ENCODE measurements at places on chromosomes 2 and 18.

GRCh38 chr2:32377928-32378327 lies 21.1 kb downstream of the BIRC6 start:
- no peak for DNase-seq

GRCh38 chr2:71614976-71615766 lies 161.8 kb downstream of the DYSF start:
- no peak for DNase-seq

DNA sequence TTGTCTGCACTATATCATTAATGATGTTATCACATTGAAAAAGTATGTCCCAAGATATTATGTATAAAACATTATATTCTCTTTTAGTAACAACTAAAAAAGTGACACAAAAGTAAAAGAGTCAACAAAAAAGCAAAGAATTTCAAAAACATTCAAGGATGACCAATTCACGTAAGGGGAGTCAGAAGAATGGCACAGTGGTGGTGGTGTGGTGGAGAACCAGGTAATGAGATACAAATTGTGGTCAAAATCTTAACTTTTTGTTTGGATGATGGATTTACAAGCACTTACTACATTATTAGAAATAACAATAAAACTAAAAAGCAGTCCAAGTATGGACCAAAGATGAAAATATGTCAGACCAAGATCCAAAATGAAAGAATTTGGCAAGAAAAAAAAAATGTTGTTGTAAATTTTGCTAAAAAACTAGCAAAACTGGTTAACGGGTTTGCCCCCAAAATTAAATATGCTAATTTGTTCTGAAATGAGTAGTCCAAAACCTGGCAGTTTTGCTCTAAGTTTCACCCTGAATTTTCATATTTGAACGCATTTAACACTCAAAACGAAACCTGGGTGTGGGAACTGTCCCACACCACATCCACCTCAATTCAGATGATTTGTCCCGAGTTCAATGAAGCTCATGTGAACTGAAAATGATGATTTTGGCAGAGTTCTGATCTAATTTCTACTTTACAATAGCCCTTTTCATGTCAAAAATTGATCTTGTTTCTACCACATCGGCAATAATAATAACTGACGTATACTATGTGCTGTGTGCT lies 135.8 kb downstream of the IKZF2 start:
- DNase-seq: no peak

DNA sequence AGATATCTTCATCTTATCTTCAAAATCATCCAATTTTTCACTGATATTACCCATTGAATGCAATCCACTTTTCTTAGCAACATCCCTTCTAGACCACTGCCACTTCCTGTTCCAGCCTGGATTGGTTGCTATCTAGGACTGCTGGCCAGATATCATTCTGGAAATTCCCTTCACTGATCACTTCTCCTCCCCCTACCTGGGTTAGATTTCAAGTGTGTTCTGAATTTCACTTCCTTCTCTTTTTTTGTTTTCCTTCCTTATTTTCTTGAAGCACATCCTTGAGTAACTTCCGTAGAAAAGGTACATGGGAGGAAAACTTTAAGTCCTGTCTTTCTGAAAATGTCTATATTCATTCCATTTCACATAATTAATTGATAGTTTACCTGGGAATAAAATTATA lies 82.0 kb upstream of the IL1R2 start:
- no peak for DNase-seq

DNA sequence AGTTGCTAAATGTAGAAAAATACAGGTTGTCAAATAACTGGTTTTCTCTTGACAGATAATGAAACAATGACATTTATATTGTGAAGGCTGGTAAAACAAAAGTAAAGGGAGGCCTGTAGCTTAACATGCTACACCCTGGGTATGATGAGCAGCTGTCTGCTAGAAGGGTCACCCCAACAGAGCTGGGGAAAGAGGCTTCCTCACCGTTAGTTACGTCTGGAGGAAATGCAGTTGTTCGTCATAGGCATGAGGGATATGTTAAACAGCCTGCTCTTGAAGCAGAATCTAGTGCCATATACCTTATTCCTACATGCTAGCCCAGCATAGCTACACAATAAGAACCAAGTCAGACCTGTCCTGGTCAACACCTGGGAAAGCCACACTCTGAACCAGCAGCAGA lies 49.9 kb downstream of the LPIN2 start:
- no peak for DNase-seq

GRCh38 chr18:28115149-28115550 lies 61.8 kb downstream of the CDH2 start:
- peak; percentile 86 for DNase-seq

DNA sequence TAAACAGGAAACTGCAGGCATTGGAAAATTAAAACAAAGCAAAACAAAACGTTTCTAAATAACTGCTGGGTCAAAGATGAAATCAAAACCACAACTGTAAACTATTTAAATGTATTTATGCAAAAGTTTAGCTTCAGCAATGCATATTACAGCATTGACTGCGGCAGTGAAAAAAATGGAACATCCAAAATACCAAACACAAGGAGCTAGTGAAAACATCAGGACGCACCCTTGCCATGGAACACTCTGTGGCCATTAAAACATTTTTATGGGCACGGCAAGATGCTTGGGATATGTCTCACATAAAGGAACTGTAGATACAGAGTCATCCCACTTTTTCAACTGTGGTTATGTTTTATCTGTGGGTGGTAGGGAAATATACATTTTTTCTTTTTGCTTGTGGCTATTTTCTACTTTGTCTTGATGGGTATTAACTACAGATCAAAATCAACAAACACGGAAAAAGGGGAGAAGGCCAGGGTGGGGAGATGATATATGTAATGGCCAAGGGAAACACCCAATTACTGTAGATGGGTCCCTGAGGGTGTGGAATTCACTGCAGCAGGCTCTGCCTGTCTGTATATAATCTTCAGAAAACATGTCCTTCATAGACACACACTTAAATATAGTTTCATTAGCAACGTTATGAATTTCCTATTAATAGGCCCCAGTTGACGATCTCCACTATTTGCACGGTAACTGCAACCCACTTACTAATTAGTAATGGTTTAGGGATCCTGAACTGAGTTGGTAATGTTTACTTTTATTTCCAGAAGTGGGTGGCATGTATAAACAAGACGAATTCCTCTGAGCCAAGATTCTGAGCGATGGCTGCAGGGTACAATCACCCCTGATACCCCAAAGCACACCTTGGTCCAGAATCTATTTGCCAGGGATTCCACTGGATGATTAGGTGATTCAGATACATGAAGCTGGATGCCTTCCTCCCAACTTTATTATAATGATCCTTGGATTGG lies 110.5 kb downstream of the ACKR3 start:
- no peak for DNase-seq

- DNase-seq: no peak
Measured at GRCh38 chr18:79572093-79572780, 107.4 kb upstream of the CTDP1 start.

GRCh38 chr2:42050703-42051542 lies 3.1 kb downstream of the PKDCC start:
- no peak for DNase-seq

GRCh38 chr2:205580212-205580987 lies 101.9 kb upstream of the NRP2 start:
- no peak for DNase-seq

DNA sequence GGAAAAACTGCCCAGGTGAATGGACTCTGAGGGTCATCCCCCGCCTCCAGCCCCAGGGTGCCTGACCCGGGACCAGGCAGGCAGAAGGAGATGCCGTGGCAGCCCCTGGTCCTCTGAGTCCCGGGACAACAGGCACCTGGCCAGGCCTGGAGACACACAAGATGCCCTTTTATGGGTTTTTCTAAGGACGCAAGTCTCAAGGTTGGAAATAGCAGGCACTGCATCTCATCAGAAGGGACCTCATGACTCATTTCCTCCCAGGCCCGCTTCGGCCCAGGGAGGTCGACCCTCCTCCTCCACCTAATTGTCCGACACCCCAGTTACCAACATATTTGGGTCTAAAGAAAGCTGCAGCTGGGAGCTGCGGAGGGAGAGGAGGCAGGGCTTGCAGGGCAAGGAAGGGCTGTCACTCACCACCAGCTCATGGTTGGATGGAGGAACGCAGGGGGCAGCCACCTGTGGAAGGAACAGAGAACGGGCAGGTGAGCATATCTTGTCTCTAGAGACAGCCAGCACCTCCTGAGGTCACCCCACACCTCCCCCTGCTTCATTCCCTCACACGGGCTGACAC lies 82.9 kb downstream of the TNS1 start:
- no peak for DNase-seq

- no peak for DNase-seq
Measured at GRCh38 chr2:235463893-235464292, 29.9 kb upstream of the AGAP1 start.

DNA sequence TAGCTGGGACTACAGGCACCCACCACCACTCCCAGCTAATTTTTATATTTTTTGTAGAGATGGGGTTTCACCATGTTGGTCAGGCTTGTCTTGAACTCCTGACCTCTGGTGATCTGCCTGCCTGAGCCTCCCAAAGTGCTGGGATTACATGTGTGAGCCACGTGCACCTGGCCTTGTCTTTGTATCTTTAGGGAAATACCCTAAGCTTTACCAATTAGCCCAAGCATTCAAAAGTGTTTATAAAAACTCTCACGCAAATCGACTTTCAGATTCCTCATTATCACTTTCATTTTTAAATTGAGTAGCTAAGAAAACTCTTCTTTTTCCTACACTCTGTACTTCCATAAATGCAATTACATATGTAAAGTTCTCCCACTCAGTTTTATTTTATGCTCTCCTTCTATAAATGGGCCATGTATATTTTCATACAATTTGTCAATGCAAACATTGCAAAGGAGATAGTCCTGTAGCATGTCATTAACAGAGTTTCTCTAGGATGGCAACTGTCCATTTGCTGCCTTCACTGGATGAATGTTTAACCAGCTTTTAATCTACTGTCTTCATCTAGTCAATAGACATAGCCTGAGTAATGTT lies 326.2 kb upstream of the LRATD1 start:
- DNase-seq: no peak

DNA sequence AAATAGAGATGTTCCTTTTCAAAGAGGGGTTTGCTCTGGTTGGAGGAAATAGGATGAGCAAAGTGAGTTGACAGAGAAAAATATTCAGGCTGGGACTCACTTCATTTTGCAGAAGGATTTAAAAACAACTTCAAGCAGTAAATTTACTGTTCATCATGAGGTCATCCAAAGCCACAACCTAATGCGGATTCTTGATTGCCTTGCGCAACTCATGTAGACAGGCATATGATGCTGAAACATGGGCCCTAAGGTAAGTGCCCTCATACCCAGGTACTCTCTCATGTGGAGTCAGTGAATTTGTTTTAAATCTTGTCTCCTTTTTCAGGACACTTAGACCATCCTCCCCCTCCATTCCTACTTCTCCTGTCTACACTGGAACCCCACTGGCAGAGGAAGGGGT lies 51.9 kb upstream of the LYPD1 start:
- DNase-seq: no peak

DNA sequence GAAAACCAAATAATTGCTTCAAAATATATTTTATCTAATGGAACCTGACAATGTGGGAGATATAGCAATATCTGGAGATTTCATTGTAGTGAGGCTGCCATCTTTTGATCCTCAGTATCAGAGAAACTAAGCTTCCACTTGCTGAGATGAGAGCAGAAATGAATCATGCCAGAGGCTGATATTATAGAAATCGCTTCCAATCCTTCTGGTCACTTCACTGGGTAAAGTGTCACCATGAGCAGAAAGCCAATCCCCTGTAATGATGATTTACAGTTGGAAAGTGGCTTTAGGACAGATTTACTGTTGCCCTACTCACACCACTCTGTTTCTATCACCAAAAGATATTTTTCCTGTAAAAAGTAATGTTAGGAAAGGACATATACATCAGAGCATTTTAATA lies 365.0 kb upstream of the VRK2 start:
- no peak for DNase-seq

- no peak for DNase-seq
Measured at GRCh38 chr2:16974688-16975087, 309.1 kb upstream of the CYRIA start.

DNA sequence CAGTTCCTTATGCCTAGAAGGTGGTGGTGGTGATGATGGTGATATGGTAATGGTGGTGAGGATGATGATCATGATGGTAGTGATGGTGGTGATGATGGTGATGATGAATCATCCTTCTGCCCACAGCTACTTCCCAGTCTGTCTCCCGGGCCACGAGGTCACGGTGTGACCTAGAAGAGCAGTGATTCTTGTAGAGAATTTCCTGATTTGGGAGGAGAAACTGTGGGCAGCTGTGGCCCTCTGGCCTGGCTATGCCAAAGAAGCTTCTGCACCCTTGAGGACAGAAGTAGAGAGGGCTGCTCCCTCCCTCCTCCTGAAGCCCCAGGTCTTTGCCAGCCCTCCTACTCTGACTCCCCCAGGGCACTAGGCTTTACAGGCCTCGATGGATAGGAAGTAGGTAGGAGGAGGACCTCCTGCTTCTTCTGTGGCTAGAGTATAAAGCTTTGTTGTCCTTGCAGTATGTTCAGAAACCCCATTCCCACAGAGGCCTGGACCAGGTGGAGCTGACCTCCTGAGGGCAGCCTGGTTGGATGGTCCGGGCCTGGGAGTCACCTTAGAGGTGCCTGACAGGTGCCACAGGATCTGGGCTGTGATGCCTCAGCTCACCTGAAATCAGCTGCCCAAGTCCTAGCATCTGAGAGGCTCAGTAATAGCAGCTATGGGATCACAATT lies 57.9 kb upstream of the EPAS1 start:
- no peak for DNase-seq

GRCh38 chr2:9629222-9630116 lies 1.3 kb downstream of the YWHAQ start:
- no peak for DNase-seq

GRCh38 chr2:143034292-143035074 lies 94.7 kb upstream of the ARHGAP15 start:
- DNase-seq: peak; percentile 76

DNA sequence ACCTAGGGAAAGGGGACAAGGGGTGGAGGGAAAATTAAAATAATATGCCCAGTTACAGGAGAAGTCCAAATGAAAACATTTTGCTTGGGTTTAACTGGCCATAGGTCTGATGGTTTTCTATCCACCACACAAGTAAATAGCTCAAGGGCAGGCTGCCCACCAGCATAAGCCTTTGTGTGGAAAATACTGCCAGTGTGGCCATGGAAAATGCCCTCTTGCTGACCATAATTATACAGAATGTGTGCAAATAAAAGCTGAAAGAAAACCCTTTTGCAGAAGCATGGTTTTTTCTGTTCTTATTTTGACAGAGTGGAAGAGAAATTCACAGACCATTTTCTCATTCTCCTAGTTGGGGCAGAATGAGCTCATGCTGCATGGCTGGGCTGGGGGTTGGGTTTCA lies 111.3 kb upstream of the SIX2 start:
- DNase-seq: no peak

DNA sequence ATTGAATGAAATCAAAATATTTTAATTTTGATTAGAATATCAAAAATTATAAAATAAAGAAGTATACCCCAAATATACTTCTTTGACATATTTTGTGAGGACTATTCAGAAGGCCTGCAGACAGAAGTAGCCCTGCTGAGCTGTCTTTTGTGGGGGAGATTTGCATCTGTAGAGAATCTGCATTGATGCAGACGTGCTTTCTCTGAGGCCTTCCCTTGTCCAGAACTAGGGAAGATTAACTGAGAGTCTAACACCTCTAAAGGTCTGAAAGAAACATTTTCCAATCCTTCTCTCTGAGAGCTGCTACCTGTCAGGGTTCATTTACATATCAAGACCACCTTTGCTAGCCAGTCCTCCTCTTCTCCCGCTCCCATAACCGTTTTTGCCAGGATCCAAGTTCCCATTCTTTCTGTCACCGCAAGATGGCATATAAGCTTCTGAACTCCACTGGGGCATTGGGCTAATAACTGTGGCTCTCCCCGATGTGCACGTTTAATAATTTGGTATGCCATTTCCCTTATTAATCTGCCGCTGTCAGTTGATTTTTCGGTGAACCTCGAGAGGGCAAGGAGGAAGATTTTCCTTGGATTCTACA lies 510.4 kb upstream of the CNTNAP5 start:
- no peak for DNase-seq
